Stimulated activated CD8-positive, alpha-beta memory T cell treated with anti-CD3 and anti-CD28 coated beads, Interleukin-4, amount 100 ng/mL, for 1 hour (primary cell): ENCODE measurements at places on chromosomes 5 and 9.

- no peak for DNase-seq
Measured at GRCh38 chr5:171908638-171909037, 97.8 kb downstream of the FBXW11 start.

GRCh38 chr5:124951105-124951504 lies 204.7 kb upstream of the ZNF608 start:
- DNase-seq: no peak

DNA sequence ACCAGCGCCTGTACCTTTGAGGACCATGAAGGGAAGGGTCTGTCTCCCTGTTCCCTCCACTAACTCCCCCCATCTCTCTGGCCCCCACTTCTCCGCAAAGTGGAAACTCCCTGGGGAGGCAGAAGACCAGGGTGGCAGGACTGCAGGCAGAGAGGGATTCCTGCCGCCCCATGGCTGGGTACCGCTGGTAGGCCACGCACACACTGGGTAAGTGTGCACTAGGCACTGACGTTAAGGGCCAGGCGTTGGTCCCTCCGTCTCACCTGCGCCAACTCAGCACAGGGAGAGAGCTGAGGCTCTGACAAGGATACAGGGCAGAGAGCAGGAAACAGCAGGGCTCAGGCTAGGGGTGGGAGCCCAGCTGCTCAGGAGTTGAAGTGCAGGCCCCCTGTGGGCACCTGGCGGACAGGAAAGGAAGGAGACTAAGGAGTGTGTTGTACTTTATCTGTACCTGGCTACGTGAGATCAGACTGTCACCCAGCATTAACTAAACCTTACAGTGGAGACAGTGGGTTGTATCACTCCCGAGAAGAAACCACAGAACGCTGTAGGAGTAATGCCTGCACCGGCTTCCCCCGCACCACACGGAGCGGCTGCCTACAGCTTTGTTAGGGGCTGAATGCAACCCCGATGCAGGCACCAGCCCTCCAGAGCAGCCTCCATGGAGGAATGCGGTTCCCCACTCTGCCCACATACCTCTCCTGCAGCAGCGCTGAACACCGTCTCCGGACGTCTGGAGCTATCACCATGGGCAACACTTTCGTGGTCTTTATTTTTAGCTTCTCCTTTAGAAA lies 34.2 kb upstream of the CLPTM1L start:
- DNase-seq: no peak

DNA sequence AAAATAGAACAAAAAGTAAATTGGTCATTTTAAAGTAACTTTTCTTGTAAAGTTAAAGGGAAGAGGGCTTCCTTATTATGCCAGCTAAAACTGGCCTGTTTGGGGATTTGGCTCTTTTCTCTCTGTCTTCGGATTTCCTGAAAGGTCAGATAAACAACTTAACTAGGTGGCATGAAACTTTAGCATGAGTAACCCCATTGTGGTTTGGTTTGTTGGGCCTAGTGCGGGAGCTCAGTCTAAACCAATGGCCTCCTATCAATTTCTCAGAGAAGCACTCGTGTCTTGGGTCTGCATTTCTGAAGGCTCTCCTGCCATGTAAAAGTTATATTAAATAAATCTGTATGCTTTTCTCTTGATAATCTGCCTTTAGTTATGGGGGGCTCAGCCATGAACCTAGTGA lies 48.5 kb upstream of the ANKH start:
- DNase-seq: no peak

DNA sequence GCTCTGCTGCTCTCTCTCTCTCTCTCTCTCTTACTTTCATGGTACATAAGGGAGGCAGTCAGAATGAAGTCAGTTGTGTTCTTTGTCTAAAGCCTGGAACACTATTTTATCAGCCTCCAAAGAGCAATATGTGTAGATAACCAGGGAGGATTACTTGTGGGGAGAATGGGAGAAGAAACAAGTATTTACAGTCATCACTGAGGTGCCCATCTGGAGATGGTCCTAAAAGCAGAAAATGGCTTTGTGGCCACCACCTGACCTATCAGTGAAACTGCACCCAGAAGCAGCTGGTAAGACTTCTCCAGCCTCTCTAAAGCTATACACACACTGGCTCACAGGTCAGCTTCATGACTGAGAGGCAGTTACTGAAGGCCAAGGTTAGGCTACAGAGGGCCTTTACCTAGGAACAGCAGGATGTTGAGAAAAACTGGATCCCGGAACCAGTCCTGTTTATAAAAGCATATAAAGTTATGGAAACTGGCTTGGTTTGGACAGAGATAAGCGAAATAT lies 75.1 kb downstream of the MRPS27 start:
- DNase-seq: no peak

DNA sequence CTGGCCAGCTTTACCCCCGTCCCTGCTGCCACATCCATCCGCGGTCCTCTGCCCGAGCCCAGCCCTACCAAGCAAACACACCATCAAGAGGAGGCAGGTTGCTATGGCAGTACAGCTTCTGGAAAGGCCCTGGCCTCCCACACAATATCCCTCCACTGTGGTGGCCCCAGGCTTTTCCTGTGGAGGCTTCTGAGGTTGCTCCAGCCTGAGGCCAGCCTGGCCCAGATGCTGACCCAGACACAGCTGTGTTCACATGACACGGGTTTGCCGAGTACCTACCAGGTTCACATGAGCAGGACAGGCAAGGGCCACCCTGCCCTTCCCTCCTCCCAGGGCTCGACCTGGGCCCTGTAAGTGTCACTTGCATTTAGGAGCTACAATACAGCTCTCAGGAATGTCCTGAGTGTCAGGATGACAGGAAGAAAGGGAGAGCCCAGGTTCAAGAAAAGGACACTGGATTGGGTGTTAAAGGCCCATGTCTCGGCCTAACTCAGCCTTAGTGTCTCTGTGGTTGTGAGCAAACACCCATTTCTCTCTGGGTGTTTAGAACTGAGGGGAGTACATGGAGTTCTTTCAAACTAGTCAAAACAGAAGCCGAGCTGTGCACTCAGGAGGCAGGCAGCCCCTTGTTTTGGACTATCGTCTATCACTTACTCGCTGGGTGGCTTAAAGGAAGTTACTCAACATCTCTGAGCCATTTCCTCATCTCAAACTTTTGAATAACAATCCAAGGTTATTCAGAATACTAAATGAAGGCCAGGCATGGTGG lies 40.2 kb downstream of the NAIF1 start:
- no peak for DNase-seq

- DNase-seq: no peak
Measured at GRCh38 chr9:122127396-122127798, 32.2 kb downstream of the NDUFA8 start.

GRCh38 chr5:159826351-159827214 lies 89.7 kb upstream of the ADRA1B start:
- DNase-seq: no peak

DNA sequence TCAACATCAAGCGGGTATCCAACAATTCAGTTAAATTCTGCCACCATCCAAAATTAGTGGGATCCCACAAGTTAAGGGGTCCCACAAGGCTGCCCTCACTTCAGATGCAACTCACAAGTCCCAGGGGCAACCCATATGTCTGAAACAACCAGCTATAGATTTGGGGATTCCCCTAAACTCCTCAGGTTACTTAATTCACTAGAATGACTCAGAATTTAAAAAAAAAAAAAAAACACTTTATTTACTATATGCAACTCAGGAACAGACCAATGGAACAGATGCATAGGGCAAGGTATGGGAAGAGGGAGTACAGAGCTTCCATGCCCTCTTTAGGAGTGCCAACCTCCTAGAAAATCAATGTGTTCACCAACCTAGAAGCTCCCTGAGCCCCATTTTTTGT lies 15.1 kb downstream of the AUH start:
- no peak for DNase-seq

GRCh38 chr9:34701023-34701768 lies 8.7 kb downstream of the CCL21 start:
- peak; percentile 41 for DNase-seq

- no peak for DNase-seq
Measured at GRCh38 chr9:16030528-16031185, 477.8 kb downstream of the CCDC171 start.

DNA sequence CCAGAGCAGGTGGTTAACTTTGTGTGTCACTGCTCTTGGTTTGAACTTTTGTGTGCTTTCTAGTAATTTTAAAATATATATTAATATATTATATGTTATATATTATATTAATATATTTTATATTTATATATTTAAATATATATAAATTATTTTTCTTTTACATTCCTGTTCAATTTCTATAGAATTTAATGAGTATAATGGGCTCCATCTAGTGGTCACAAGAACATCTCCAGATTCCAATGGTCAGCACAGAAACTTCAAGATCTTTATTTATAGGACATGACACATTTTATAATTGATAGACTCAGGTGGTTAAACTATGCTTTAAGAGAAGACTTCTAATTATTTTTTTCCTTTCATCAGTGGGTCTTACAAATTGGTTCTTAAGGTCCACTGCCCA lies 39.1 kb downstream of the COL23A1 start:
- DNase-seq: no peak

- DNase-seq: no peak
Measured at GRCh38 chr5:95759634-95760033, 28.5 kb downstream of the RHOBTB3 start.

GRCh38 chr5:88816195-88816594 lies 66.8 kb downstream of the MEF2C start:
- no peak for DNase-seq

GRCh38 chr9:89387197-89387849 lies 69.0 kb downstream of the SECISBP2 start:
- no peak for DNase-seq
